ENCODE measurements at places on chromosomes 2 and 18.

DNA sequence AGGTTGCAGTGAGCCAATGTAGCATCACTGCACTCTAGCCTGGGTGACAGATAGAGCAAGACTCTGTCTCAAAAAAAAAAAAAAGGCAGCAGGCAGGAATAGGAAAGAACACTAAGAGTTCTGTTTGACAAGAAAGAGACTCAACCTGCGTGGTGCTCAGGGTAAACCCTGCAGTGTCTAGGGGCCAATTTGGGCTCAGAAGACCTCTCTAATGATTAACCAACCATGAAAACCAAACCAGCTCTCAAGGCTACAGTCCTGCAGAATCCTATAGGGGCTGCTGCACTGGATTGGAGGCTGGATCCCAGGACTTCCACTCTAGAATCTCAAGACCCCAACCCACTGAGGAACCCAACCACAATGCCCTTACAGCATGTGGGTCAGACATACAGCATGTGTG, 2.4 kb downstream of the TRABD2A start:
- DNase-seq: no peak

GRCh38 chr2:78999406-78999805, 26.1 kb upstream of the REG3G start:
- no peak for DNase-seq

DNA sequence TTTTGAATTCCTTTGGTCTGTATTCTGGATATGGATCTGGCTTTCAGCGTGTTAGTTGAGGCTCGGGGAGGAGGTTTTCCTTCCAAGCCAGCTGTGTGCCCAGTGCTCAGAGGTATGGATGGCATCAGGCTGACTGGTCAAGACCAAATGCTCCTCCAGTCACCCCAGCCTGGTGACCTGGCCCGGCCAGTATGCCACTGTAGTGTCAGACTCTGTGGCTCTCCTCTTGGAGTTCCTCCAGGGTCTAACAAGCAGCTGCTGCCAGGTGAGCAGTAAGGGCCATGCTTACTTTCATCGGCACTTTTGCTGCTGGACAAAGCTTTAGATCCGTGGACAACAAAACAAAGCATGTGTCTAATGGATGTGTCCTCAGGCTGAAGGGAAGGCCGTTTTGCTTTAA, 44.1 kb downstream of the CABLES1 start:
- DNase-seq: no peak

GRCh38 chr2:111157798-111158197, 37.1 kb downstream of the BCL2L11 start:
- DNase-seq: no peak

DNA sequence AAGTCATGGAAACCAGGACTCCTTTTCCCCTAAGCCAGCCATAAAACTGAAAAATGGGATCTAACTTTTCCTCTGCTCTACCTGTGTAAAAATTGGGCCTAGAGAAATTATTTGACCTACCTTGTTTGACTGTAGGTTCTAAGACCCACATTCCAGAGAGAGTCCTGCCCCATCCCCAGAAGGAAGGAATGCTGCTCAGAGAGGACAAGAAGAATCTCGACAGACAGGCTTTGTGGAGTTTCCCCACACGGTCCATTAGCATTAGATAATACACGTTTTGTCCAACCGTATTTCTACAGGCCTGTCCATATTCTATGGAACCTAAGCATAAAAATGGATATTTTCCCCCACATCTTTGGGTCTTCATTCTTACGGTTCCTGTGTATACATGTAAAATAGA, 403.3 kb downstream of the METTL4 start:
- DNase-seq: no peak

DNA sequence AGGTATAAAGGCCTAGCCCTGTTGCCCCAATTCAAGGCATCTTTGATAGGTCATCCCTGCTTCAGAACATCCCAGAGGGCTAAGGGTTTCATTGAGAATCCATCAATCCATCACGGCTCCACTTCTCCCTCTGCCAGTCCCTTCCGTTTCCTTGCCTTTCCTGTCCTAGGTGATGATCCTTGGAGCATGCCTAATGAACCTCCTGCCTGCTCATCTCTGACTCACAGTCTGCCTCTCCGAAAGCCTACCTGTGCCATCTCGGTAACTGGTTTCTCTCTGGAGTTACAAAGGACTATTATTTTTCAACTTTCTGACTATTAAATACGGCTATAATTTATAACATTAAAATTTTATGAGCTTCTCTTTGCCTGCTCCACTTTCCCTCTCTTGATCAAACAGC, 36.7 kb upstream of the OSBPL6 start:
- DNase-seq: no peak

DNA sequence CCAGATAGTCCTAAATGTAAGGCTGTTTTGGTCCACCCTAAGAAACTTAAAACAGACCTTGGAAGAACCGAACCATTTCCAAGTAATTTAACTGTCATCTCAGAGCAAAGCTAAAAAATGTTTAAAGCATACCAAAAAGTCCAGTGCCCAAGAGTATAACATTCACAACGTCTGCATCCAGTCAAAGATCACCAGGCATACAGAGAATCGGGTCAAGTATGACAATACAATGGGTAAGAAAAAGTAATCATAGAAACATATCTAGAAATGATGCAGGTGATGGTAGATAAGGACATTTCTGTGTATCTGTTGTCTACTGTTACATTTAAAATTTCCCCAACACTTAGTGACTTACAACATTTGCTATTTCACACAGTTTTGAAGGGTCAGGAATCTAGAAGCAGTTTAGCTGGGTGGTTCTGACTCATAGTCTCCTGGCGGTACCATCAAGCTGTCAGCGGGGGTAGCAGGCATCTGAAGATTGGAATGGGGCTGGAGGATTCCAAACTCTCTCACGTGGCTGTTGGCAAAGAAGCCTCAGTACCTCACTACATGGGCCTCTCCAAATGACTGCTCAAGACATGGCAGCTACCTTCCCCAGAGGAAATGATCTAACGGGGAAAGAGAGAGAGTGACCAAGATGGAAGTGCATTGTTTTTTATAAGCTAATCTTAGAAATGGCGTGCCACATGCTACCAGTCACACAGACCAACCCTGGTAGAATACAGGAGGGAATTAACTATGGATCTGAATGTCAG, 36.6 kb upstream of the DYNC2LI1 start:
- DNase-seq: no peak

DNA sequence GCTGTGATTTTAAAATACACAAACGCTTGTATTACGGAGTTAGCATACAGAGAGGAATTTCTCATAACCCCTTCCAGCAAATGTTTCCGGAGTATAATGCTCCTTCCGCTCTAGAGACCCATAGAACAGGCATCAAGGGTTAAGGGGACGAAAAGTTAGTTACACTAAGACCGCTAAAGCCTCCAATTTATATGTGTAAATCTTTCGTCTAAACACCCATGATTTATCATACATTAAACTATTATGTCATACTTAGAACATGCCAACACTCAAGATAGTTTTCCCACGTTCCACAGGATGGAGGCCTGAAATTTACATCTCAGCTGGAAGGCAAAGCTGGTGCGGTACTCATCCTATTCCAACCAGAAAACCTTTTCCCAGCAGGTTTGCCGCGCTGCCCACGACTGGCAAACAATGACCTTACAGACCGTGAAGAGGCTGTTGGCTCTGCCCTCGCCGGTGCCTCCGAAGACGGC, 650 bp downstream of the ORMDL1 start:
- DNase-seq: no peak

DNA sequence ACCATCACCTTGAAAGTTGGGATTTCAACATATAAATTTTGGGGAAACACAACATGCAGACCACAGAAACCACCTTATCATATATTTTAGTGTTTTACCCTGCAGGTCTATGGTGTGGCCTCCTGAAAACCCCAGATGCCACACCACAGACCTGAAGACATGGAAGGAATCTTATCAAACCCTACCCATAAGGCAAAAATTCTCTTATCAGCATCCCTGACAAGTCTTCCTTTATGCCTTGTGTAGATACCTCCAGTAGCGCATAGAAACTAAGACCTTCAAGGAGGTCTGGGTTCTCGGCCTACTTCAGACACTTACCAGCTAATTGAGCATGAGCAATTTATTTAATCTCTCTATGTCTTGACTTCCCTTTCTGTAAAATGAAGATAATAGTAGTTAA, 59.1 kb upstream of the SLC14A2 start:
- no peak for DNase-seq

DNA sequence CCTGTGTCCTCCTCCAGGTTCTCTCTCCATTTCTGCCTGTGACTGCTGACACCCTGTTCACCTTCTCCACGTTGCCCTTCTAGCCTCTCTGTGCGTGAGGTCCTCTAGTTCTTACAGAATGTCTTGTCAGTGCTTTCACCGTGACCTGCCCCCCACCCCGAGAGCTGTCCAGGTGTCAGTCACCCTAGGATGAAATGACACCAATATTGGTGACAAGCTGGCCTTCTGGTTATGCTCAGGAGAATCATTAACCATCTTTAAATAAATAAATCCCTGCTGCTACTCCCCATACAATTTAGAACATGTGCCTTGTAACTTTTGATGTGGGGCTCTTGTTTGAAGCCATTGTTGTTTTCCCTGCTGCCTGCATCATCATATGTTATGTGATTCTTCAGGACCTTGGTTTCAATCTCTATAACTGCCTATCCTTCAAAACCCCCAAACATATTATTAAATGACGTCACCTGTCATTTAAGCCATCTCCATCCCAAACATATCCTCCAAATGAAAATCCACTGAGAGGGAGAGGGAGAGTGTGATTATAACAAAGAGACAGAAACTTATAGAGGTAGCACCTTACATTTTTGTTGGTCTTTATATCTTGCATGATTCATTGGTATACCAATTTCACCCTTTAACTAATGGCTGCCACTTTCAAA, 496.3 kb downstream of the PARD3B start:
- DNase-seq: no peak

DNA sequence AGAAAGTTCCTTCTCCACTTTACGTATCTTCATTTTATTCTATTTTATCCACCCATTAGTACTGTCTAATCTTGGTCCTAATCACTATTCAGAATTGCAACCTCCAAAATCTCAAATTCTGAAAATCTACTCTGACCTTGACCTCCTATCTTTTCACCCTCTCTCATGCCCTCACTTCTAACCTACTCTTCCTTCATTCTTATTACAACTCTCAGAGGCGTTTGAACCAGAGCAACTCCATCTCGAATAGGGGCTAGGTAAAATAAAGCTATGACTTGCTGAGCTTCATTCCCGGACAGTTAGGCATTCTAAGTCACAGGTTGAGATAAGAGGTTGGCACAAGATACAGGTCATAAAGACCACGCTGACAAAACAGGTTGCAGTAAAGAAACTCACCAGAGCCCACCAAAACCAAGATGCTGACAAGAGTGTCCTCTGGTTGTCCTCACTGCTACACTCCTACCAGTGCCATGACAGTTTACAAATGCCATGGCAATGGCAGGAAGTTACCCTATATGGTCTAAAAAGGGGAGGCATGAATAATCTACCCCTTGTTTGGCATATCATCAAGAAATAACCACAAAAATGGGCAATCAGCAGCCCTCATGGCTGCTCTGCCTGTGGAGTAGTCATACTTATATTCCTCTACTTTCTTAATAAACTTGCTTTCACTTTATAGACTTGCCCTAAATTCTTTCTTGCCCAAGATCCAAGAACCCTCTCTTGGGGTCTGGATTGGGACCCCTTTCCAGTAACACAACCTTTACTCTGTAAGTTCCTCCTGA, 11.4 kb downstream of the CCDC88A start:
- no peak for DNase-seq

DNA sequence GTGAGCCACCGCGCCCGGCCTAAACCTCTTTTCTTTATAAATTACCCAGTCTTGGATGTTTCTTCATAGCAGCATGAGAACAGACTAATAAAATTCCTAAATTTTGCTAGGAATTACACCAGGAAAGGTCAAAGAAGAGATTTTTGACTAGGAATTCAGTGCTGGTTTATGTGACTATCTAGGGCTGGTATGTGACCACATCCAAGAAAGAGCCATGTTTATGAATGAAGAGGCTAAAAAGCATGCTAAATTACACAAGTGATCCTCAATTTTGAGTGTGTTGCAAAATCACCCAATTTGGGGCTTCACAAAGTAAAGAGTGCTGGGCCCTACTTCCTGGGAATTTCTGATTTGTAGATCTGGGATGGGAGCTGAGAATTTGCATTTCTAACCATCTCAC, 123.6 kb downstream of the CSRNP3 start:
- DNase-seq: no peak

DNA sequence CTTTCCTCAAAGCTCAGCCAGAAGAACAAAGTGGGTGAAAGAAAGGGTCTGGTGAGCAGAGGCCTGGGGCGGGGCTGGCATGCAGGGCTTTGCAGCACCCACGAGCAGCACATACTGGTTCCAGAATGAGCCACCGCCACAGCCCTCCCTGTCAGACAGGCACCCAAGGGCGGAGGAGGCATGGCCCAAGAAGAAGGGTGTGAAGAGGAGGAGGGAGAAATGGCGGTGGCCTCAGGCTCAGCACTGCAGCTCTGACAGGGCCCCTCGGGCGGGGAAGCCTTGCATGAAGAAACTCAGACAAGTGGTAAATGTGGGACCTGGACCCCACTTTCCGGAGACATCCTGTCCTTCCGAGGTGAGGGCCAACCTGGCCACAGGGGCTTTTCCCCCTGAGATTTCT, 15.7 kb downstream of the FAM228A start:
- no peak for DNase-seq

DNA sequence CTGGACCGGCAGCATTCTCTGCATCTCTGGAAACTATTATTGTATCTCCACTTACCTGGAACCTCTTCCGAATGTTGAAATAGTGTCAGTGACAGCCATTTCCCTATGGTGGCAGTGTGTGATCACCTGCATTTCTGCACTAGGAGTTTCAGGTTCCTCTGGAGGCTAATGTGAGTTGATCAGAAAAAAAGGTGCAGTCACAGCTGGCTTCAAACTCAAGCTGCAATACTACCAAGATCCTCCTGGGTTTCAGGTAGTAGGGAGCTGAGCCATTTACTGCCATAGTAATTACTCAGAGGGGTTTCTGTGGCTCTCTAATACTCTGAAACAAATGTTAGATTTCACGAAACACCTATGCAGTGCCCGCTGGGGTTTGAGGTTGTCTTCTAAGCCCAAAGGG, 183.5 kb upstream of the OSR1 start:
- DNase-seq: no peak

- no peak for DNase-seq
Measured at GRCh38 chr18:45751766-45752165, 27.8 kb downstream of the SLC14A1 start.

- DNase-seq: no peak
Measured at GRCh38 chr2:104857262-104858005, 3.5 kb downstream of the POU3F3 start.

- DNase-seq: no peak
Measured at GRCh38 chr2:128092656-128093055, 1.7 kb downstream of the UGGT1 start.

- no peak for DNase-seq
Measured at GRCh38 chr2:5951471-5951870, 259.3 kb downstream of the SOX11 start.

DNA sequence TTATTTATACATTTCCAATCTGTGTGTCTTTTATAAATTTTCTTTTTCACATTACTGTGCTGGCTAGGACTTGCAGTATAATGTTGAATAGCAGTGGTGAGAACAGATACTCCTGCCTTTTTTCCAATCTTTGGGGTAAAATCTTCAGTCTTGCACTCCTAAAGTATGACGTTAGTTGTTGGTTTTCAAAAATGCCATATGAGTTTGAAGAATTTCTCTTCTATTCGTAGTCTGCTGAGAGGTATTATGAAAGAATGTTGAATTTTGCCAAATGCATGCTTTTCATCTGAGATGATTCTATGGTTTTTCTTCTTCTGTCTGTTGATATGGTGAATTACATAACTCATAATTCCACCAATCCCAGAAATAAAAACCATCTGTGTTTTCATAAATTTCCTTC, 335.3 kb upstream of the CHST9 start:
- DNase-seq: no peak

All from femur (tissue), 1 donor.